ENCODE measurements at places on chromosomes 16 and 17.

DNA sequence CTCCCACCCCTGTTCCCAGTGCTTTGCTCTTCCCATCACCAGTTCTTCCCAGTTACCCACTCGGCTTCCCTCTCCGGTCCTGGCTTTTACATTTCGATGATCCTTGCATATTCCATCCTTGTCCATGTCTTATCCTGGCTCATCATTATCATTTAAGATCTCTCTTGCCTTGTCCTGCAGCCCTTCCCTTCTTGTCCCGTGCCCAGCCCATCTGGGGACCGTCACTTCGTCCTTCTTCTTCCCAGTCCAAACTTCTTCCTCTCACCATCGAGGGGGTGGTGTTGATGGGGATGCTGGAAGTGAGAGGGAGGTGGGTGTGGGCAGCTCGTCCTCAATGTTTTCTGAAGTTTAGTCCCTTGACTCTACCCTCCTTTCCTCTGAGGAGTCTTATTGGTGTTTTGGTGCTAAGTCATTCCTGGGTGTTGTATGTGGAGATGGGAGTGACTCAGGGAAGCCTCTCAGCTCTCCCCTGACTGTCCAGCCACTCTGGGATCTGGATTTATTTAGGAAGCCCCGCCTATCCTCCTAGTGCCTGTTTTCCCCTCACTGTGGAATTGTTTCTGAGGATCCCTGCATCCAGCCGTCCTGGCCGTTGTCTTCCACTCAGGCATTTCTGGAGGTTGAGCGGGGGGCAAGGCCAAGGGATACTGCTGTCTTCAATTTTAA lies 975 bp downstream of the SNX29 start:
- DNase-seq: no peak

GRCh38 chr17:38702916-38703741 lies 1.9 kb upstream of the MLLT6 start:
- no peak for DNase-seq

DNA sequence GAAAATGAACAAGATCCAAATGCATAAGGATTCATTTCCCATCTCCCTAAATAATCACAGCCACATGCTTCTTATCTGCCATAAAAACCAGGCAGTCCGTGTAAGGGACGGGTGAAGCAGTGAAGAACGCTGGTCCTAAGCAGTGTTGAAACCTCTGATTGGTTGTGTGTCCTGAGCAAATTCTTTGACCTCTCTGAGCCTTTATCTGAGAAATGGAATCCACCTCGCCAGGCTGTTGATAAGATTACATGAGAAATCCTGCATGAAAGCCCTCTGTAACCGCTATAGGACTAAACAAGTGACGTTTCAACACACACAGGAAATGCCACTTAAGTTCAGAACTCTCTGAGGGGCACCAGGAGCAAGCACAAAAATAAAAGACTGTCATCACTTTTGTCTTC lies 26.8 kb downstream of the GAS7 start:
- no peak for DNase-seq

DNA sequence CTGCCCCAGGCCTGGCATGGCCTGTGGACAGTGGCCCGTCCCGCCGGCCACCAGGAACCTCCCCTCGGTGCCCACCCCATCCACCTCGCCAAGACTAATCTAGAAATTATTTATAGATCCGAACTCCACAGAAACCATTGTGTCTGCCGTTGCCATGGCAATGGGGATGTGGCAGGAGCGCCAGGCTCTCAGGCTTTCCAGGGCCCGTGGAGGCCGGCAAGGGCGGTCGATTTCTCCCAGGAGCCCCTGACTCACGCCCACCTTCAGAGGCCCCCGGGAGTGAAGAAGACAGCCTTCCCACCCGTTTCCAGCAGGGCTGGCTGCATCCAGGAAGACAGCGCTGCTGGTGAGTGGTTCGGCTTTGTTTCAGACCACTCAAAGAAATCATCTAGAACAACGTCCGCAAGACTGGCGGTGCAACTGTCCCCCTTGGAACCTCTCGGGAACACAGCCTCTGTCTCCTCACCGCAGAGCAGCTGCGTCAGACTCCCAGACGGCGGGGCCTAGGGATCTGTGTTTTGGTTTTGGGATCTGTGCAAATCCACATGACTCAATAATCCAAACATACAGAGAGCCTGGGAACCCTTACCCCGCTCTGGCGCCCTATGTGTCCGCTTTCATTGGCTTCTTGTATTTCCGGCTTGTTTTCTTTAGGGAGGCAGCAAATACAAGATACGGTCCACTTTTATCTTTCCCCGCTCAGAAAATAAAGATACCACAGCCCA lies 48.5 kb upstream of the ZCCHC14 start:
- DNase-seq: no peak

DNA sequence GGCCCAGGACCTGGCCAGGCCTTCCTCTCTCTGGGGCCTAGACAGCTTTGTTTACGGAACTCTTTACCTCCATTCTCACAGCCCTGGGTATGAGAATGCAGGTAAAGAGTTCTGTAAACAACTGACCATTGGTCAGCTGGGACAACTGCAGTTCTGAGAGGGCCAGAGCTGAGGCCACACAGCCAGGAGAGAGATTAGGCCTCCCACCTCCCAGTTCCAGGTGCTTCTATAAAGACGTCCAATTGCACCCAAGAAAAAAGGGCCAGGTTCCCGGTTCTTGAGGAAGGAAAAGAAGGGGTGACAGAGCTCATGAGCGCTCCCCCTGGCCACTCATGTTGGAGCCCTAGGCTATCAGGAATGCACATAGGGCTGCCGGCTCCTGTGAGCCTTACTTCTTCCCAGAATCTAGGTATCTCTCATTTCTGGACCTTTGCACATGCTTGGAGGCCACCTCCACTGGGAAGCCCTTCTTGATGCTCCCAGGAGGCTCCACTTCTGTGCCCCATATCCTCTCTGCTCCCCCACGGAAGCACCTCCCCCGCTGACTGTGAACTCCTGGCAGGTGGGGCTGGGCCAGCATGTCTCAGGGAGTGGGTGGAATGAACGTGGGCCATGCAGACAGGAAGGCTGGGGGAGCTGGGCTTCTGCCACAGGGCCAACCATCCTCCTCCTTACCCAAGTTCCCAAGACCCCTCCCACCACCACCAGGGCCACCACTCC lies 13.1 kb downstream of the CNGB1 start:
- no peak for DNase-seq

GRCh38 chr17:6633263-6633662 lies 7.2 kb downstream of the KIAA0753 start:
- no peak for DNase-seq

GRCh38 chr17:22600644-22601298 lies 908.4 kb downstream of the KCNJ18 start:
- no peak for DNase-seq

DNA sequence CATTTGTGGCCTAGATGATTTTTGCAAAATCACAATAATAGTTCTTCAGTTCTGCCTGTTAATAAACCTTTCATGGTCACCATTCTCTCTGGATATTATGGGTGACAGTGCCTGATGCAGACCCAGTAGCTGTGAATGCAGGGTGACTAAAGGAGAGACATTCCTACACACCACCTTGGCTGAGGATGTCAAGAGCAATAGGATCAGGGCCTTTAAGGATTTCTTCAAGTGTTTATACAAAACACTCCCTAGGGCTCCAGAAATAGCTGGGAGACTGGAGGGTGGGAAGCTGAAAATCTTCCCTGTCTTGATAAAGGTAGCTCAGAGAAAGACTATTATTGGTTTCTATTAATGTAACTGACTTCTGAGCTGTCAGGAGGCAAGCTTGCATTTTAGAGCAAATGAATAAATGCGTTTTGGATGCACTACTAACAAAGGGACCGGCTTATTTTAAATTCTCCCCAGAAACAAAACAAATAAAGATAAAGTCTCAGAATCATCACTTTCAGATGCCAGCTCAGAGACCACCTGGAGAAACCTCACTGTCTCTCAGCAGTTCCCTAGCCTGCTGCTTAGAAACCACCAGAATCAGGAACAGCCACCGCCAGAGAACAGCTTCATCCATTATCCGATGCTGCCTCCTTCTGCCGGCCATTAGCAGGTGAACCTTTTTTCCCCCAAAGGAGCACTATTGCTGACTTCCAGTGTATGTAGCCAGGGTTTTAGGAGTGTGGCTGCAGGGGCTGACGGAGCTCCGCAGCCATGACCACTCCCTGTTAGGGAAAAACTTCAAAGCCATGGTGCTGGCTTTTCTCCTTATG lies 171.4 kb upstream of the DYNLRB2 start:
- DNase-seq: peak; percentile 49

DNA sequence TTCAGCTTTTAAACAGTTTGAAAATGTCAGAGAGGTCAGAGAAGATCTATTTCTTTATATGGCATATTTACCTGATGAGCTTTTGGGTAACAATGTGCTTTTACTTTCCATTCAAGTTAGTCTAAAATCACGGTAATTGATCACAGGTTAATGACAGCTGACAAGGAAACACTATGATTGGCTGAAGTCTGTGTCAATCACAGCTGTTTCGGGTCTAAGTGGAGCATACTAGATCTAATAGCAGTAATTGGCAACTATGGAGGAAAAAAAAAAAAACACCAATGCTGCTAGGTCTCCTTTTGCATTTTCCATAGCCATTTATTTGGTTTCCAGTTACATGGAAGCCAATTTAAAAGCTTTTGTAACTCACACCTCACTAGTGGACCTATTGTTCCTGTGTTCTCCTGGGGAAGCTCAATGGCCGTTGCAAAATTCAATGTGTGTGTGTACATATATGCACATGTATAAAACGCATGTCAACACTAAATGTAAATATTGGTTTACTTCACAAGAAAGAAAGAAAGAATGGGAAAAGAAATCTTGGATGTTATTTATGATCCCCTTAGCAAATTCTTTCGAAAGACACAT lies 568.3 kb upstream of the ZFHX3 start:
- no peak for DNase-seq

DNA sequence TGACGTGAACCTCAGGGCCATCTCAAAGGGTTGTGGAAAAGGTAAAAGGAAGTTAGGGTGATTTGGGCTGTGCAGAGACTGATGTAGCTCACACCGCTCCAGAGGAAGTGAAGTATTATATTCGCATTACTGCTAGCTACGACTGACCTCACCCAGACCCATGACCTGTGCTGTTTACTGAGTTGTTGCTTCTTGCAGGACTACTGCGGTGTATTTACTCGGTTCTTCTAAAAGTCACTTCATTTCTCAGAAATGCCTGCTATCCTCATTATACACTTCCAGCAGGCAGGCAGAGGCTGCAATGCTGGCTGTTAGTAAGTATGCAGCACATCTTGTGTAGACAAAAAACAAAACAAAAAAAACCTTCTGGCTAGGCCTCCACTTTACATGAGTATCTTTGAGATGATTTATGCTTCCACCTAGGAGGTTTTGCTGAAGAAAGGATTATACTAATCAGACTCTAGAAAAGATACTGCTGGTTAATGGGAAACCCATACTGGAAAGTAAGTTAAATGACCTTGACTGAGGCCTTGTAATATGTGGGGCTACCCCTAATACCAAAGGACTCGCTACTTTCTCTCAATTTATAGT lies 76.0 kb downstream of the CREBBP start:
- no peak for DNase-seq

- DNase-seq: no peak
These were observed 26.0 kb downstream of the ACSF3 start for GRCh38 chr16:89119661-89120141.

All from mesothelial cell of epicardium (in vitro differentiated cells).